SJCRH30 (cell line): ENCODE measurements at places on chromosomes 4 and X. TPM values are rescaled to one million over a fixed set of nuclear protein-coding genes. Genes with fewer than 3 reads are reported as not detected.

SLITRK4 gene
- total RNA-seq, result 0.02 TPM in 1 of 2 replicates, not detected in the other

MAP3K15 gene
- total RNA-seq, result 0.38 and 0.51 TPM in 2 replicates

AMOT gene
- total RNA-seq, result 42.7 and 43.2 TPM in 2 replicates

ASMT gene
- not detected in 2 replicates for total RNA-seq

DNA sequence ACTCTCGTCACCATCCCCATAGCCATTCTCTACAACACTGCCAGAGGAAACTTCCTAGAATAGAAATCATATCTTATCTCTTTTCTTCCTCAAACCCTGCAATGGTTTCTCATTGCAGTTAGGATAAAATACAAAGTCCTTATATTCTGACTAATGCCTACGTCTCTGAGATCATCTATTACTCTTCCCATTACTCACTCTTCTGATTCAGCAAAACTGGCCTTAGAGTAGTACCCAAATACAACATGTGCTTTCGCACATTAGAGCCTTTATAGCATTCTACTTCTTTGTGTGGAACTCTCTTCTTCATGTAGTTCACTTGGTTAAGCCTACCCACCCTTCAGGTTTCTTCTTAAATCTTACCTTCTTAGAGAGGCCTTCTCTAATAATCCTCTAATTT, 28.0 kb downstream of the LHFPL1 start:
- DNase-seq, result no peak

GRCh38 chrX:4435905-4436304, 722.5 kb upstream of the PRKX start:
- DNase-seq, result no peak

- DNase-seq, result no peak
Measured at GRCh38 chr4:8730159-8730558, 137.6 kb downstream of the CPZ start.

GRCh38 chr4:32847461-32847860, 2127.3 kb downstream of the PCDH7 start:
- DNase-seq, result peak; percentile 9

- DNase-seq, result no peak
Measured at GRCh38 chr4:101218346-101218745, 129.0 kb downstream of the PPP3CA start.

- no peak for DNase-seq
Measured at GRCh38 chr4:124641715-124642381, 70.7 kb downstream of the ANKRD50 start.
